ENCODE measurements at places on chromosomes 4 and X. TPM values are rescaled to one million over a fixed set of nuclear protein-coding genes. Genes with fewer than 3 reads are reported as not detected.

DNA sequence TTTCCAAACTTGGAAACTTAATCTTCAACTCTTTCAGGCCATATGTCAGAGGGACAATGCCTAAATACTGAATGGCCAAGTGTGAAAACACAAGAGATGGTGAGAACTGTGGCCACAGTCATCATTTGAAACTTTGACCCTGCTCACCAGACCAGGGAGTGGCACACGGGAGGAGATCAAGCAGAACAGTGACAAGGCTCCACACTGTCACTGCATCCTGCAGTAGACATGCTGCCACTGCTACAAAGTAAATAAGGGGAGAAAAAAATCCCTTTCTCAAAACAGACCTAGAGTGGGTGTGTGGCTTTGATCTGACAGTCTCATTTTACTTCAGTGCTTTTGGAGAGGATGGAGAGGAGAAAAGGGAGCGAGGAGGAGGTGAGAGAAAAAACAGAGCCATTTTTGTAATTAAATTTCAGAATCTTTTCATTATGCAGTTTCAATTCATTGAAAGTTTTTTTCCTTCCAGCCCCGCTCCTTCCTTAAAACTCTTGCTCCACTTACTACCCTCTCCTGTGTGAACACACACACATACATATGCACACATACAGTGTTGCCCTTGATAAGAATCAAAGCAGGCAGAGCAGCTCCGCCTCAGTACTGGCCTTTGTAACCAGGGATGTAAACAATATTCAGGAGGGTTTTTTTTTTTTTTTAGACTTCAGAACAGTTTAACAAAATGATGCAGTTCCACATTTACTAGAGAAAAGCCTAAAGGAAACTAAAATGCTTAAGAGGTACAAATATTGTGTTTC is 34.4 kb downstream of the NEXMIF start:
- no peaks in the 10 kb centered on the region for H3K36me3 ChIP-seq
- no peak for DNase-seq
- H3K4me3 ChIP-seq, result no peak overlapping the region
- no peaks in the 10 kb centered on the region for H3K27me3 ChIP-seq
- no peaks in the 10 kb centered on the region for H3K4me1 ChIP-seq
- no peak overlapping the region for H3K27ac ChIP-seq

DNA sequence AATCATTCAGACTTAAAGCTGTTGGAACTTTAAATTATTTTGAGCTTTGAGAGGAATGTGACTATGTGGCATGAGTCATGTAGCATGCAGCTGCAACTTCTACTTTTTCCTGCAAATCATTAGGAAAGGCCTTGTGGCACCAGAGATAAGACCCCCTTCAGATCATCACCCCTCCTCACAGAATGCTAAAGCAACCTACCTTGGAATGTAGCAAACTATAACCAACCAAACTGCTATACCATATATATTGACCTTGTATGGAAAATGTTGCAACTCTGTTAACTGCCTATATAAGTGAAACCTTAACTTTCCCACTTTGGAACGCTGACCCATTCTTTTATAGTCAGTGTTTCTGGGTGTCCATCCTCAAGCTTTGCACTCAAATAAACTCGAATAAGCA is 32.0 kb downstream of the ATXN3L start:
- DNase-seq, result no peak
- H3K4me3 ChIP-seq, result no peak overlapping the region
- H3K27ac ChIP-seq, result no peak overlapping the region

DNA sequence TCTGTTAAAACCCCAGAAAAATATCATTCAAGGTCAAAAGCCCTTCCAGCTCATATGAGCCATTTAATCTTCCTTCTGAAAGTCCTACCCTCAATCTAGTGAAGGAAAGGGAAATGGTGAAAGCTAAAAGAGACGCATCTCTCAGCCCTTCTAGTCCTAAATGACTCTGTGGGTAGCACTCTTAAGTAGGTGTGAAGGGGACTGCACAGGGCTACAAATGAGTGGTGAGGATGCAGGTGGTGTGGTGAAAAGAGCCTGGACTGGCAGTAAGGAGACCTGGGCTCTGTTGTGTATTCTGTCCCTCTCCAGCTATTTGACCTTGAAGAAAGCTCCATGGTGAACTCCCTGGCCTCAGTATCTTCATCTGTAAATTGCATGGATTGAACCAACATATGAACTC is 671.8 kb upstream of the DIPK2B start:
- DNase-seq, result no peak
- H3K4me3 ChIP-seq, result no peak overlapping the region
- H3K27ac ChIP-seq, result no peak overlapping the region

DNA sequence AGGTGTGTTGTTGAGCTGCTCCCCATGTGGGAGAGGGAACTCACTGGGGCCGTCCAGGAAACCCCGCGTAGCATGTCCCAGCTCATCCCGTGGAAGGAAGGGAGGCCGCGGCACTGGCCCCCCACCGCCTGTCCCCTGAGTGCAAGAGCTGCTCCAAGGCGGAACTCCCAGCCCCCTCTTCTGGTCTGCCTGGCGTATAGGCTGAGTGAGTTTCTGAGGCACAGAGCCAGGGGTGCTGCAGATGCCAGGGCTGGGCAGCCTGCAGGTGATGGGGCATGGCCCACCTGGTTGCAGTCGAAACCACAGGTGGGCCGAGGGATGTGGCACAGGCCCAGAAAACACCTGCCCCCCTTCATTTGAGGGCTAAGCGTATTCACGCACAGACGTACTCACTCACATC is 49.6 kb downstream of the ABLIM2 start:
- DNase-seq, result no peak
- H3K27ac ChIP-seq, result no peak overlapping the region
- no peaks in the 10 kb centered on the region for H3K36me3 ChIP-seq
- no peaks in the 10 kb centered on the region for H3K27me3 ChIP-seq
- H3K4me3 ChIP-seq, result no peak overlapping the region

GRCh38 chrX:152878976-152879755 is 18.7 kb upstream of the ZNF185 start:
- H3K4me3 ChIP-seq, result no peak overlapping the region
- no peaks in the 10 kb centered on the region for H3K36me3 ChIP-seq
- H3K4me1 ChIP-seq, result no peaks in the 10 kb centered on the region
- DNase-seq, result no peak

- no peaks in the 10 kb centered on the region for H3K27me3 ChIP-seq
- H3K4me3 ChIP-seq, result no peak overlapping the region
- no peak overlapping the region for H3K27ac ChIP-seq
- H3K4me1 ChIP-seq, result no peaks in the 10 kb centered on the region
Observed at GRCh38 chr4:12409507-12410190, 981.0 kb upstream of the HS3ST1 start.

DNA sequence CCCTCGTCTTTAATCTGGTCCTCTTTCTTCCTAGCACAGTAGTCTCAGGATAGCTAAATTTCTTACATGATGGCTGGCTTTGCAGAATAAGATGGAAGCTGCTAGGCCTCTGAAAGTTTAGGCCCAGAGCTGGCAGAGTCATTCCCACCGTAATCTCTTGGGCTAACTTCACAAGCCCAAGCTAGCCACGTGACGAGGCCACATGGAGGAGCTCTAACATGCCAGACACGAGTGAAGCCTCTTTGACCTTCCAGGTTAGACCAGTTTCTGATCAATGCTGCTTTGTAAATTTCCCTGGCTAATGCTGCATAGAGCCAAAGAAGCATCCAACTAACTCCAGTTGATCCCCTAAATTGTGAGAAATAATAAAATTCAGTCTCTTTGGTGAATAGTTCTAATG is 9.5 kb upstream of the CENPE start:
- no peak for DNase-seq
- no peak overlapping the region for H3K4me3 ChIP-seq
- H3K27ac ChIP-seq, result no peak overlapping the region
- peaks cover 16% of the 10 kb centered on the region for H3K27me3 ChIP-seq

- no peak for DNase-seq
- no peak overlapping the region for H3K4me3 ChIP-seq
- H3K27ac ChIP-seq, result no peak overlapping the region
- H3K27me3 ChIP-seq, result no peaks in the 10 kb centered on the region
- H3K4me1 ChIP-seq, result peaks cover 17% of the 10 kb centered on the region
Observed at GRCh38 chr4:87192145-87192919, 28.1 kb downstream of the KLHL8 start.

DNA sequence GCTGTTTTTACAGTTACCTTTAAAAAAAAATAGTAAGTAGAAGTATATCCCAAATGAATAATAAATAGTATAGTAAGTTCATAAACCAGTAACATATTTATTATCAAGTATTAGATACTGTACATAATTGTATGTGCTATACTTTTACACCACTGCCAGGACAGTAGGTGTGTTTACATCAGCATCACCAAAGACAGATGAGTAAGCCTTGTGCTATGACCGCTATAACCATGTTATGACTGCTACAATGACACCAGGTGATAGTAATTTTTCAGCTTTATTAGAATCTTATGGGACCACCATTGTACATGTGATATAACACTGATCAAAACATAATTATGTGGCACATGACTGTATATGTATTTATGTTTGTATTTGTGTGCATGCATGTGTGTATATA is 27.3 kb downstream of the PABPC4L start:
- no peak overlapping the region for H3K4me3 ChIP-seq
- no peaks in the 10 kb centered on the region for H3K27me3 ChIP-seq
- no peaks in the 10 kb centered on the region for H3K36me3 ChIP-seq
- H3K4me1 ChIP-seq, result no peaks in the 10 kb centered on the region
- DNase-seq, result no peak

DNA sequence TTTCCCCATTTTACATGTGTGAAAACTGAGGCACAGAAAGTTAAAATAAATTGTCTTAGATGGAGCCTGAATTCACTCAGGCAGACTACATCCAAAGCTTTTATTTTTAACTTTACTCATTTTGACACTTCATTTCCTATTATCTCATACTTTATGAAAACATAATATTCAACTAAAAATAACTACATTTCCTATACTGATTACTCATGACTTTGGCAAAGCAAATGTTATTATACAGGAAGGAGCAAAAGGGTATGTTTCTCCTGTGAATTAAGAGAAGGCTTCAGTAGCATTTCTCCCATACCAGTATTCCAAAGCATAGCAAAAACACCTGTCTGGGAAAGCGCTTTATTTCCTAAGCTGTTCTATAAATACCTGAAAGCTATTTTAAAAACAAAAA is 178.6 kb downstream of the ADAMTS3 start:
- H3K36me3 ChIP-seq, result no peaks in the 10 kb centered on the region
- H3K4me1 ChIP-seq, result no peaks in the 10 kb centered on the region
- H3K4me3 ChIP-seq, result no peak overlapping the region
- DNase-seq, result no peak
- H3K27me3 ChIP-seq, result no peaks in the 10 kb centered on the region
- H3K27ac ChIP-seq, result no peak overlapping the region

DNA sequence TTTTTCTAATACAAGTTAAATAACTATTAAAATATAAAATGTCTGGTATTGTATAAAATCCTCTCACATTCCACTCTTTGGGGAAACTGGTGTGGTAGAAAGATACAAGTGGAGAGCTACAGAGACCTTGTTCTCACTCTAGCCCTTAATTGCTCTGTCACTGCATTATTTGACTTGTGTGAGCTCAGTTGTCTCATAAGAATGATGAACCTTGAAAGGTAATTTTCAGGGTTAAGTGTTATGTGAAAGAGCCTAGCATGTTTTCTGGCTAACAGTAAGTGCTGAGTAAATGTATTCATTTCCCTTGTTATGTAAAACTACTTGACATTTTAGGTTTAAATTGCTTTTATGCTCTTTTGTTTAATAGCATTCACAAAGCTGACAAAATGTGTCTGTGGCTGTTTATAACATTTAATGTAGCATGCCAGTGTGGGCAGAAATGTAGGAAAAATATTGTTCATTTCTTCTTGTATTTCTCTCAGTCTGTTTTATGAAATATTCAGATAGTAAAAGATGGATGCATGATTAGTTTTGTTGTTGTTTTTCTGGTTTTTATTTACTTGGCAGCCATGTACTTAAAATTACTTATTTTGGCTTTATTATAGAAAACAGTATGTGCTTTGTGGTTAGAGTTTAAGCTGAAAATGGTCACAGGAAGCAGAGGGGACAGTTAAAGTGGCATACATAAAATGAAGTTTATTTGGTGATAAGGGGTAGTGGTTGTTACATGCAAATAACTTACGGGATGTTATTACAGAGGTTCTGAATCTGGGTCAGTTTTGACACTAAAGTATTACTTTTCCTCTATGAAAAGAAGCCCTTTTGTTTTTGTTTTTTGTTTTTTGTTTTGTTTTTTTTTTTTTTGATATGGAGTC is 29.2 kb downstream of the SLAIN2 start:
- no peak for DNase-seq
- peaks cover 12% of the 10 kb centered on the region for H3K36me3 ChIP-seq
- H3K27me3 ChIP-seq, result no peaks in the 10 kb centered on the region
- H3K4me3 ChIP-seq, result no peak overlapping the region
- H3K27ac ChIP-seq, result no peak overlapping the region

DNA sequence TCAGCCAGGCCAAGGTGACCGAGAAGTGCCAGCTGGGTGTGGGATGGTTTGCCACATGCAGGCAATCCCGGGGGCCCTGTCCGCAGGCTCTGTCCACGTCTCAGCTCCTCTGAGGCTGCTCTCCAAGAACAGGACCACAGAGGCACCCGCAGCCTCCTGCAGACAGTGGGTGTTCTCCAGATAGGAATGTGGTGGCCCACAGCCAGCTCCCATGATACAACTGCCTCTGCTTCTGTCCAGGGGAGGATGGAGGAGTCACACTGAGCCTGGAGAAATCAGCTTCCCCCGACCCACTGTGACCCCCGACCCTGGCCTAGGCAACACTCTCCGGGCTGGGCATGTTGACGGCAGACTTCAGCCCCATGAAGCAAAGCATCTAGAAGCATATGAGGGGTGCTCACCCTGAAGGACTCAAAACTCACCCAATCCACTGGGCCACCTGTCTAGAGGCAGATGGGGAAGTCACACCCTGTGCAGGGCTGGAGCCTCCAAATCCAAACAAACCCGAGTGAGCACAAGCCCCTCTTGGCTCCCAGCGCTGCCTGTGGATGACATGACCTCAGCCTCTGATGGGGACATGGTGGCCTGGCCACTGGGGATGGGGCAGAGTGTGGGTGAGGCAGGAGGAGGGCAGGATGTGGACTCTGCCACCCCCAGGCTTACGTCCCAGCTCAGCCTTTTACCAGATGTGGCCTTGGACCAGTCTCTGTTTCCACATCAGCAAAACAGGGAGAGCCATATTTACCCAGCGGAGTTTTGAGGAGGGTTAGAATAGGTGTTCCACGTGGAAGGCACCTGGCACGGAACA is 102.3 kb downstream of the PSAPL1 start:
- no peak overlapping the region for H3K4me3 ChIP-seq
- no peak for DNase-seq
- H3K4me1 ChIP-seq, result no peaks in the 10 kb centered on the region
- H3K27ac ChIP-seq, result no peak overlapping the region

GRCh38 chr4:48329976-48330375 is 11.4 kb upstream of the SLAIN2 start:
- peaks cover 5% of the 10 kb centered on the region for H3K4me1 ChIP-seq
- H3K4me3 ChIP-seq, result no peak overlapping the region
- DNase-seq, result no peak
- H3K36me3 ChIP-seq, result no peaks in the 10 kb centered on the region
- no peak overlapping the region for H3K27ac ChIP-seq

GRCh38 chr4:169215656-169216055 is 55.1 kb downstream of the SH3RF1 start:
- H3K27me3 ChIP-seq, result peaks cover 3% of the 10 kb centered on the region
- H3K27ac ChIP-seq, result no peak overlapping the region
- H3K4me3 ChIP-seq, result no peak overlapping the region
- no peak for DNase-seq
- H3K4me1 ChIP-seq, result no peaks in the 10 kb centered on the region
- H3K36me3 ChIP-seq, result no peaks in the 10 kb centered on the region

ZDHHC15 gene
- total RNA-seq, result 0.05 TPM

RASGEF1B gene
- 0.55 TPM for total RNA-seq

FAM184B gene
- total RNA-seq, result not detected

CT45A1 gene
- total RNA-seq, result not detected

GYPE gene
- total RNA-seq, result 0.25 TPM

RHOH gene
- total RNA-seq, result 108 TPM

NWD2 gene
- not detected for total RNA-seq
